Astrocyte of the cerebellum (primary cell): ENCODE measurements at places on chromosomes 1 and 21.

DNA sequence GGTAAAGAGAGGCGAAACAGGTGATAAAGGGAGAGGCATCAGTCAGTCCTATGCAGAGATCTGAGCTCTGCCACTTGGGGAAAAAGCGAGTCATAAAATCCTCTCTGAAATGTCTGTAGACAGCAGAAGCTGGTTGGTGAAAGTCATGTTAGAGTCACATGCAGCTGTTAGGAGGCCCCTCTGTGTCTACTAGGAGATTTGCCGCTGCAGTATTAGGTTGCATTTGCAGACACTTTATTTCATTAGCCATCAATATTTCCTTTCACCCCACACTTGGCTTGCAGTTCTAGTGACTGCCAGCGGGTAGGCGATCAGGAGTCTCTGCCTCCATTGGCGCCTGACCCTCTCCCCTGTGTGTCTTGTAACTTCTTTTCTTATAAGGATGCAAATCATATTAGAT, 16.2 kb downstream of the ATP1A4 start:
- DNase-seq = no peak

- DNase-seq = no peak
These were observed 250.2 kb upstream of the ZRANB2 start for GRCh38 chr1:71330991-71331390.

DNA sequence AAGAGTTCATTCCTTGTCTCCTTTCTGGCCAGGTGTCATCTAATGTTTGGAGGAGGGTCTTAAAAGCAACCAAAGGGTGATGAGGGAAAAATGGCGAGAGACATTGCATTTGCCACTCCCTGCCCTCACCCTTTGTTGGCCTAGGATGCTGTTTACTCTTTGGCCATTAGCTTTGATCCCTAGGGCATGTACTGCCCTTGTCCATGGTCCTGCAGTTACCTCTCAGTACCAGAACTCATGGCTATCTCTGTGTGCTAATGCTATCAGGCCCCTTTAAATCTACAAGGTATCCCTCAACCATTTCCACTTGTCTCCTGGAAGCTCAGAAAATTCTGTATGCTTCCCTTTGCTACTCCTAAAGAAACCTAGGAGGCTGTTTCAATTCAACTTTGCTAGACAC, 424.8 kb upstream of the PLXNA2 start:
- no peak for DNase-seq

GRCh38 chr1:230891413-230891812, 23.1 kb upstream of the C1orf198 start:
- DNase-seq = no peak

GRCh38 chr1:178093494-178093950, 382 bp upstream of the RASAL2 start:
- DNase-seq = peak; percentile 94

DNA sequence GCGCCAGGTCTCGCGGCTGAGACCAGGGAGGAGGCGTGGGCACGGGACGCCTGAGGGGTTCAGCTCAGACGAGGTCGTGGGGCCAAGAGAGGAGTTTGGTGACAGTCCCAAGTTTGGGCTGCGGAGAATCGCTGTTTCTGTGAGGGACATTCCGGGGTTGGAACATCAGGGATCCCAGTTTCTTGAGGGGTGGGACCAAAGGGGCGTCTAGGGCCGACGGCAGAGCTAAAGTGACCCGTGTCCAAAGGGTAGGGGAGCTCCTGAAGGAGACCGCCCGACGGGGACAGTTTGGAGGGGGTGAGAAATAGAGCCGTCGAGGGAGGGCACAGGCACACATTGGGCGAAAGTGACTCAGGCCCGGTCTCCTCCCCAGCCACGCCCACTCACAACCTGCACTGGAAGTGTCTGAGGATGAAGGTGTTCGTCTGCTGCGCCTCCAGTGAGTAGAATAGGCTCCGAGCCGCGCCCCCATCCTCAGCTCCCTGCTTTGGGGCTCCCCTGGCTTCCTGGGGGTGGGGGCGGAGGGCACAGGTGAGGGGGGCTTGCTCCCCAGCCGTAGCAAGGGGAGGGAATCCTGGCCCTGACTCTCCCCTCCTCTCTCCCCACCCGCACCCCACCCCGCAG, 7.0 kb downstream of the EFNA3 start:
- no peak for DNase-seq

- DNase-seq = peak; percentile 6
These were observed 434.6 kb downstream of the SMYD3 start for GRCh38 chr1:246072456-246072955.

DNA sequence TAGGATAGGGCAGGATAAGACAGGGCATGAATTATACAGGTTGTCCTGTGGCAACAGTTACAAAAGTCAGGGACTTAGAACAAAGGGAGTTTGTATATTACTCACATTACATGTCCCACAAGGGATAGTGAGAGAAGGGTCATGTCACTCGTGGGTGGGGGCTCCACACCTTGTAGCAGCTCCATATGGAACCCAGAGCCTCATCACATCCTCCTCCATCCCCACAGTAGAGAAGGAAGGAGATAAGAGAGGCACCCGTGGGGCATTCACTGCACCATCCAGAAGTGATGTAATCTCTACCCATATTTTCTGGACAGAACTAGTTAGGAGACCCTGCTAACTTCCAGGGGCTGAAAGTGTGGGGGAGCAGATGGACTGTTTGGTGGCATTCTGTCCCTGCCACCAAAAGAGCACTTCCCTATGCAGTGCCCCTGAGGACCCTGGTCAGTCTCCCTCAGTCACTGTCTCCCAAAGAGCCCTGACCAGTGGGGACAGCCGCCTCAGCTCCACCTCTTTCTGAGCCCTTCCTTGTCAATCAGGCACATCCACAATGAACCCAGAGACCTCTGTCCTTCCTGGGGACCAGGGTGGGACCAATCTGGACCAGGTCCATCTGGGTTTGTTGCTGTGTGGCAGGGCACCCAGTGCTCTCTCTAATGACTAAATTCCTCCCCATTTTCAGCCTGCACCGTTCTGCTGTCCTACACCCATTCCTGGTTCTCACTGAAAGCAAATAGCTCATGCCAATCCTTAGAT, 154.8 kb upstream of the ETV3 start:
- DNase-seq = no peak

DNA sequence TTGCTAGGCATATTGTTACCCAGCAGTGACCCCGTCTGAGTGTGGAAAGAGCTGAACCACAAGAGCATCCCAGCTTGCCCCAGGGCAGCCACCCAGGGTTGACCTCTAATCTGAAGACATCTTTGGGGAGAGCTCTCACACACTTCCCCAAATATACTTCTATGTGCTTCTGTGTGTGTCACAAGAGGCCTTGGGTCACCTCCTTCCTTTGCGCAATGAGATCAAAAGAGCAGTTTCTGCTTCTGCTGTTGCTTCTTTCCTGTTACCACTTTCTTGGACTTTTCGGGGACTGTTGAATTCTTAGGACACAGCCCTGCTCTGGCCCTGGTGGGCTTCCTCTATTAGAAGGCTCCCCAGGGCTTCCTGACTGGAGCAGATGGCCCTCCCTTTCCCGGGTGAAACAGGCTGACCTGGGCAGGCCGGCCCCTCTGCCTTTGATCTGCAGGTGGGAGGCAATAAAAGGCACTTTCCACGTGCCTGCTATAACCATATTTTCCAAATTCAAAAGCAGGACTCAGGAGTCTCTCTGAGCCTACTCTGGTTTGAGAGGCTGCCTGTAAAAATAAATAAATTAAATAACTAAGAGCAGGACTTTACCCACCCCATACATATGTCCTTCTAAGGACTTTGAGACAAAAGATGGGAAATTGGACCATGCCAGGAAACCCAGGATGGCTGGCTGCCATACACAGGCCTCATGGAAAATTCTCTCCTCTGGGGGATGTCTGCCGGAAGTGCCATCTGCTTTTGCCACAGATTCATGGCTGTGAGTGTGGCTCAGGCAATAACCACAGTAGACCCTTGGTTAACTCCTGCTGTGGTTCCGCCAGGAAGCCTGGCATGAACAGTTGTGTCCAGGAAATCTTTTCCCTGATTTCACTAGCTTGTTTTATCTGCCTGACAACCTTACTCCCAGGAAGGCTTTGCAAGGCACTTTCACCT, 28.3 kb upstream of the RCSD1 start:
- DNase-seq = no peak

- DNase-seq = no peak
These were observed 10.1 kb upstream of the SPSB1 start for GRCh38 chr1:9282696-9282955.

- DNase-seq = no peak
These were observed 10.1 kb upstream of the HCRTR1 start for GRCh38 chr1:31607360-31607759.

DNA sequence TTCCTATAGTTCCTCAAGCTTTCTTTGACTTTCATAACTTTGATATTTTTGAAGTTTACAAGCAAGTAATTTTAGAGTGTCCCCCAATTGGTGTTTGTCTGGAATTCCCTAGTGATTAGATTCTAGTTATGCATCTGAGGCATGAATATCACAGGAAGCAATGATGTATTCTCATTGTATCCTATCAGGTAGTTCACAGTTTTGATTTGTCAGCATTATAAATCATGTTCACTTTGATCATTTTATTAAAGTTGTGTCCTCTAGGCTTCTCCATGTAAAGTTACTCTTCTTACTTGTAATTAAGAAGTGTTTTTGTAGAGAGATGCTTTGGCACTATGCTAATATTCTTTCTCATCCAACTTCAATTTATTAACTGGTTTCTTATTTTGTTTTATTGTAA, 53.0 kb downstream of the TYW3 start:
- no peak for DNase-seq

DNA sequence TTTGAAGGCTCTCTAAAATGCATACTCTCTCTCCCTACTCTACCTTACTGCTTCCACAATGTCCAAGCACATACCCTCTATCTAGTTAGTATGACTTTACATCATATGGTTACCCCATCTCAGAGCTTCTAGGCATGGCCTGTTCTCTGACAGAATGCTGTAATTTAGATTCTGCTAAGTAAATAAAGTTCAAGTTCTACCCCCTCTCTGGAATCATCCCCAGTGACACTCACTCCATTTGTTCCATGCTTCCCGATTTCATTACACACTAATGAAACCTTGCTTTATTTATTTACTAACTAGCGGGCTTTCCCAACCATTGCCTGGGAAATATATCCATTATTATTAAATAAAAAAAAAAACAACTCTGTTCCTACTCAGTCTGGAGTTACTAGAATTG, 7.3 kb downstream of the CRYZL1 start:
- no peak for DNase-seq

- DNase-seq = no peak
These were observed 105.8 kb downstream of the TNFSF18 start for GRCh38 chr1:172944931-172945330.

DNA sequence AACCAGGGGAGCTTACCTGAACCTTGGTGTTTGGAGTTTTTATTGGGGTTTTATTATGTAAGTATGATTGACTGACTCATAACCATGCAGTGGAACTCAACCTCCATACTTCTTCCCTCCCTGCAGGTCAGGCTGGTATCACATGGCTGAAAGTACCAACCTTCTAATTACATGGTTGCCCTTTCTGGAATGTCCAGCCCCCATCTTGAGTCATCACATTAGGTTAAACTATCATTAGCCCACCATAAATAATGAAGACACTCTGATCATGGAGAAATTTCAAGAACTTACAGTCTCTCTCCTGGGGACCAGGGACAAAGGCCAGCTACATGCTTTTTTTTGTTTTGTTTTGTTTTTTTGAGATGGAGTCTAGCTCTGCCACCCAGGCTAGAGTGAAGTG, 19.2 kb upstream of the DPH5 start:
- DNase-seq = no peak

DNA sequence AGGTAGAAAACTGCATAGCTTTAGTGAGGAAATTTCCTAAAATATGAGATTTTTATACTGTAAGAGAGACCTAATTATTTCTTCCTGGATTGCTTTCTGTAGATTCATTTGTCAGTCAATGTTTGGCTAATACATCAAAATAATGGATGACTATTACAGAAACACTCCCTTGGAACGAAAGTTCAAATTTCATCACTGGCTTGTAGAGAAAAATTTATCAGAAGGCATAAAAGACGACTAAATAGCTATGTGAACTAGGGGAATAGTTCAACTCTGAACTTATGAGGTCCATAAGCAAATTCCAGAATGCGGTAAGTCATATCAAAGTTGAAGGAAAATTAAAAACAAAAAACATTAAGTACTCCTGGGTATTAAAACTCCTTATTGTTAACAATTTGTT, 36.0 kb downstream of the WNT2B start:
- DNase-seq = no peak

- DNase-seq = no peak
These were observed 253.2 kb downstream of the GRIK3 start for GRCh38 chr1:36781098-36781497.

DNA sequence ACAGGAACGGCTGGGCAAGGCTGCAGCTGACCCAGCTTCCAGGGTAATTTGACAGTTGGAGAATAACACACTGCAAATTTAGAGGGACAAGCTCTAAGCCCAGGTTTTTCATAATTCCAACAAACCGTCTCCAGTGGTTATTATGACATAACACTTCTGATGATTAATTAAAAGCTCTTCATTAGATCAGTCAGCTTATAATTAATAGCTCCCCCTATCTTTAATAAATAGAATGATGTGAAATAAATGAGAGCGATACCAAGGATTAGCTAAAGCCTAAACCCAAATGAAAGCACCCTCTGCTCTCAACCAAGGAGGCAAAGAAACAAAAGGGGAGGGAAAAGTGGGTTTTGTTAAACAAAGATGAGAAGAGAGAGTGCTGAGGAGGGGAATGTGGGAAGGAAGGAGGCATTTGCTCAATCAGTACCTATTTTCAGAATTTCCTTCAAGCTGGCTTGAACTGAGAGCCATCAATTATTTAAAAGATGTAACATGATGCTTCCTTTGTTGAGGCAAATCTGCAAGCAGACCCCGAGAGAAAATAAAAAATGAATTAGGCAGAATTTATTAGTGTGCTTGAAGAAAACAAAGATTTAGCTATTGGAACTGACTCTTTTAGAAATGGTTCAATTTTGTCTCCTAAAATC, 221.8 kb upstream of the ESRRG start:
- no peak for DNase-seq

GRCh38 chr1:9093581-9093980, 24.1 kb upstream of the SLC2A5 start:
- no peak for DNase-seq

DNA sequence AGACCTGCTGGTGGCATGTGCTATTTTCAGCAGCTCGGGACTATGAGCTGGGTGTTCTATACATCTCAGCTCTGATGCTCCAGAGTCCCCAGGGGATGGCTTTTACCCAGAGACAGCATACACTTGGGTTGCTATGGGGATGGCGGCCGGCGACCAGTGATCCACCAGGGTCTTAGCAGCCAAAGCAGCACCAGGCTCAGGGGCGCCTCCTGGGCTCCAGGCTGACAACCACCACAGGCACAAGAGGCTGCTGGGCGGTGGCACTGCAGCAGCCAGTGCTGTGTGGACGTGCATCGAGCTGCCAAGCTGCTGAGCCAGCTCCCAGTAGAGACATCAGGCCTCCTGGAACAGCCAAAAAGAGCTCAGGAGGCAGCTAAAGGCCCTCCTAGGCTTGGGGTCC, 37.6 kb upstream of the CLSTN1 start:
- DNase-seq = no peak
